ENCODE measurements at places on chromosomes 1 and 21. TPM values are rescaled to one million over a fixed set of nuclear protein-coding genes. Genes with fewer than 3 reads are reported as not detected.

DNA sequence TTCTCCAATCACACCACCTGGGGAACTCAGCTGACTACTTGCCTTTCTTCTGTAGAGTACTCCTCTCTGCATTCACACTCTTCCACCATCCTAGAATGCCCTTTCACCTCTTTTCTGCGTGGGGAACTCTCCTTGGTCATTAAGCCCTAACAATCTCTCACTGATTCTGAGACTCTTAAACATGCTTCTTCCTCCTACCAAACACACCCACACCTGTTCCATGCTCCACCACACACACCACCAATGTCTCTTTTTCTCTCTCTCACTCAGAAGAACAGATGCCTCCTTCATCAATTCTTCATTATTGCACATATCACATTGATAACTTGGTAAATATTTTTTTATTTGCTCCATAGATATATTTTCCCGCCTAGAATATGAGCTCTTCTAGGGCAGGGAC, 53.6 kb downstream of the WARS2 start:
- DNase-seq = no peak

- DNase-seq = no peak
These were observed 1.2 kb upstream of the H6PD start for GRCh38 chr1:9233241-9233941.

DNA sequence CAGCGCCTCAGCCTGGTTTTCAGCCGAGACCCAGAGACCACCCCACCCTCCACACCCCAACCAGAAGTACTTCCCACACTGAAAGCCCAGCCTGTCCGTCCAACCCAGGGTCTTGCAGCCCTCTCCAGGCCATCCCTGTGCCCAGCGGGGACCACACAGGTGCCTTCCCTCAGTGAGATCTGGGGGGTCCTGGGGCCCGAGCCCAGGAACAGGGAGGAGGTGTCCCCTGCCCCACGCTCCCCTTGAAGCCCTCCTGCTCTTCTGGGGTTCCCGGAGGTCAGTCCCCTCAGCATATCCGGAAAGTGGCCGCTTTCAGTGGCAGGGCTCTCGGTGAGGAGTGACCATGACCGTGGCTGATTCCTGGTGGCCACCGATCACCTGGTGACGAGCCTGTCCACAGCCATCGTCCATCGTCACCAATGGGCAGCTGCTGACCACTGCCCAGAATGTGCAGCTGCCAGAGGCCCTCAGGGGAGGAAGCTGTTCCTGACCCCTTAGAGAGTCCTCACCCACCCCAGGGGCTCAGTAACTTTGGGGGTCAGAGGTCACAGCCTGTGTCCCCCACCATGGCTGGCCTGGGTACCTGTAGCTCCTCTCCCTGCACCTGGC, 3.4 kb downstream of the TMEM240 start:
- no peak for DNase-seq

The NEXN gene
- total RNA-seq = 2.4 TPM

- no peak for DNase-seq
These were observed 25.5 kb upstream of the ITPKB start for GRCh38 chr1:226764533-226764932.

The CLDN14 gene
- total RNA-seq = not detected

The COA6 gene
- 103 TPM for total RNA-seq

The CASZ1 gene
- total RNA-seq = 0.17 TPM

DNA sequence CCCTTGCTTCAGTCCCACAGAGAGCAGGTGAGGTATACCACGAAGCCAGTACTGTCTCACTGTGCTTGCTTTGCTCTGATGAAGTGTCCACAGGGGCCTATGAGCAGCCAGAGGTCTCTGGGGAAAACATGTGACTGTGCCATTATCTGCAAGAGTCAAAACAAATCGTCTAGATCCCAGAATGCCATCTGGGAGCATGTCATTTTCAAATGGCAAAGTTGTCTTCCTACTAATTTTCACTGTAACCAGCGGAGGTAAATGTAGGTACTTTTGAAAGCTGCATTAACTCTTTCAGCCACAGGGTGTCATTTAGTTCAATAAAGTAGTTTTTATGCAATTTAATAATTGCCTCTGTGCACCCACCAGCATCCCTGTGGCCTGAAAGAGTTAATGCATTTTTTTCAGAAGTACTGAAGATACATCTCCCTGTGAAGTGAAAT, 173.6 kb upstream of the SGIP1 start:
- no peak for DNase-seq

- DNase-seq = no peak
These were observed 2.0 kb upstream of the TRNP1 start for GRCh38 chr1:26991310-26992116.

DNA sequence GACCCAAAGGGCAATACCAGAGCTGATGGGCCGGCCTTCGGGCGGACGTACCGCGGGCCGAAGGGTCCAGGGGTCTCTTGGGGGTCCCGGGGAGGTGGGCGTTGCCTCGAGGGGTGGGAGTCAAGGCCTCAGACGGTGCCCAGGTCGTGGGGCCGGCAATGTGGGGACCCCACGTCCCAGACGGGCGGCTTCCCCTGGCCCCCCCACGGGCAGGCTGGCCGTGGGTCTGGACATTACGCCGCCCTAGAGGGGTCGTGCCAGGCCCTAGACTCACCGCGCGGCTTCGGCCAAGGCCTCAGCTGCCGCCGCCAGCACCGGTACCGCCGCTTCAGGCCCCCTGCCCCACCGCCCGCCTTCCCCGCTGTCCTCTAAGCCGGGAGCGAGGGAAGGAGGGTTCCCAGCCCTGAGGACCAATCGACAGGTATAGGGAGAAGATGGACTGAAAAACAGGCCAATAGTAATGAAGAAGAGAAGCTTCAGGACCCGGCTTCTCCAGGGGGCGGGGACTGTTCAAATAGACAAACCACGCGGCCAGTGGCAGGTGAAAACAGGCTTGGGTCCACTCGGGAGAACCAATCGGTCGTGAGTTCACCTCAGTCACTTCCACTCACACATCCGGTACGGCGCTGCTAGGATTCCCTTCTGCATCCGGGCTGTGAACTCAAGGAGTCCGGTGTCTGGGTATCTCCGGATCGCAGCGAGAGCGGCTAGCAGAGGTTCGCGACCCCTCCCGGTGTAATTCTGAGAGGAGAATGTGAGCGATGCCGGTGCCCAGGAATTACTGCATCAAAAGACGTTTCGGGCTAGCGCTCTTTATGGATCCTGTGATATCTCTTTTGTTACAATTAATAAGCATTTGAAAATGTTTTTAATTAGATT, at the start of gene MTOR:
TSS of gene MTOR (minus strand) at position 381 of the 879 bp plus-strand sequence. CDS start 3,142 bp downstream, outside the sequence.
- peak; percentile 99 for DNase-seq

DNA sequence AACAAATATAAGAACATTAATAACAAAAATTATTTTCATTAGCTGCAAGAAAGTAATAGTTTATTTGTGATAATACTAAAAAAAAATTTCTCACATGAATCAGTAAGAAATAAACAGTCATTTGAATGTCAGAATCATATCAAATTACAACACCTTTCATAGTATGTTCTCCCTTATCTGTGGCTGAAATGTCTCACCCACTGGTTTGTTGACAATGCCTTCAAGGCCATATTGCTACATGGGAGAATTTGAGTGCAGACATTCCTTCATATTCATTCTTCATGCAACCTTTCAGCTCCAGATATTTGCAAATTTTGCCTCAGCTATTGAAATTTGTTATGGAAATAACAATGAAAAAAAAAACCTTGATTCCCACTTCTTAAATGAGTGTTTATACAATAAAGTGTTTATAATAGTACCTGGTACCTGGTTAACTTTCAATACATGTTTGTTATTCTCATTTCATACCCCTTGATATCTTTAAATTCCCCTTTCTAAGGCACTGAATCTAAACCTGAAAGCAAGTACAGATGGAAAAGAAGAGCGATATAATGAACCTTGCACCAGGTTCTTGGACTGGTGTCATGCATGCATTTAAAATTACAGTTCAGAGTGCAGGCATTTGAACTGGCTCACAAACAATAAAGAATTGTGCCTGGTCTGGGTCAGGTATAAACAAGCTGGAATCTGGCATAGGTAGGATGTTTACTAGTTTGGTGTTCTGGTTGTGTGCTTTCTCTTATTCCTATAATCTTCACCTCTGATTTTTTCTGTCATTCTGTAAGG, 242.2 kb upstream of the ADGRL2 start:
- DNase-seq = no peak

DNA sequence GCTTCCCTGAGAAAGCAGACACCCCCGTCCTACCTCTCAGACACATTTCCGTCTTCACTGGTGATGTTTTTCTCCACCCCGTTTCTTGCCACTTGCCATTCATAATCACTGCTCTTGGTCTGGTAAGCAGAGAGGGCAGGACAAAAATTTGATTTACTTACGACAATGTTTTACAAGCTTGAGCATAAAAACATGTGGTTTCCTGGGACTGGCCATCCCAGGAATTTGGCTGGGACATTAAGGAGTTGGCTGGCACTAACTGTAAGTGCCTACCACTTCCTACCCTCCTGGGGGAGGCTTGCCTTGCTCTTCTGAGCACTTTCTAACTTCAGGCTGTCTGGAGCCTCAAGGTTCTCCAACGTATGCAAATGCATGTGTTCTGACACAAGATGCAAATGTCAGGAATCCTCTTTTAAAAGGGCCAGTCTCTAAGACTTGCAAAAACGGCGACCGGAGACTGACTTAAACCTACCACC, 24.2 kb downstream of the ZBTB18 start:
- peak; percentile 74 for DNase-seq

GRCh38 chr21:44658913-44659595, 1.3 kb downstream of the KRTAP12-3 start:
- DNase-seq = peak; percentile 29

DNA sequence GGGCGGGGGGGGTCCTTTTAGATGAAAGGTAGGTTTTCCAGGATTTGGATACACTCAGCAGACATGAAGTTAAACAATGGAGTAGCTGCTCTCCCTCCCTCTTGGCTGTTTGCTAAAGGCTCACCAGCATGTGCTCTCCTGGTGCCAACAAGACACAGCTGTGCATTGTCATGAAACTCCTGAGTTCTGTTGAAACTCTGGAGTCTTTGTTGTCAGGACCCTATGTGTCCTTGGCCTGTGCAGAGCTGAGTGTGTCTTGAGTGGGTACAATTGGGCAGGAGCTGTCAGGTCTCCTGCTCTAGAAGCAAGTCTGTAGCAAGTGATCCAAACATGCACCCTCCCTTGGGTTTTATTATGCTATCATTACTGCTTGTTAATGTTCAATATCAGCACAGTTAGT, 12.7 kb downstream of the TBX19 start:
- DNase-seq = no peak

DNA sequence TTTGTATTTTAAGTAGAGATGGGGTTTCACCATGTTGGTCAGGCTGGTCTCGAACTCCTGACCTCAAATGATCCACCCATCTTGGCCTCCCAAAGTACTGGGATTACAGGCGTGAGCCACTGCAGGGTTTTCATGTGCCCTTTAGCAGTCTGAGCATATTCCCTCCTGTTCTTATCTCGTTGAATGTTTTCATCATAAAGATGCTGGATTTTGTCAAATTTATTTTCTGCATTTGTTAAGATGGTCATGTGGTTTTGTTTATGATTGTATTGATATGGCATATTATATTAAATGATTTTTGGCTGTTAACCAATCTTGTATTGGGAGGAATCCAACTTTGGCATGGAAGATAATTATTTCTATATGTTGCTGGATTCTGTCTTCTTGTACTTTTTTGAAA, 8.8 kb downstream of the JMJD4 start:
- DNase-seq = no peak

The SFPQ gene
- total RNA-seq = 134 TPM

The HSD11B1 gene
- not detected for total RNA-seq

GRCh38 chr1:161176468-161177111, 717 bp downstream of the B4GALT3 start:
- DNase-seq = no peak

DNA sequence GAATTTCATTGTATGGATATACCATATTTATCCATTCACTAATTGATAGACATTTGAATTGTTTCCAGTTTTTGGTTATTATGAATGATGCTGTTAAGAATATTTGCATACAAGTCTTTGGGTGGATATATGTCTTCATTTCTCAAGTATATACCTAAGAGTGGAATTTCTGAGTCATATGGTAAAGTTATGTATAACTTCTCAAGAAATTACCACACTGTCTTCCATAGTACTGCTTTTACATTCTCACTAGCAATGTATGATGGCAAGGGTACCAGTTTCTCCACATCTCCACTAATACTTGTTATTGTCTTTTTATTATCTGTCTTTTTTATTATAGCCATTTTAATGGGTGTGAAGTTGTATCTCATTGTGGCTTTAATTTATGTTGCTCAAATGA, 74.6 kb upstream of the TENT5C start:
- DNase-seq = no peak

DNA sequence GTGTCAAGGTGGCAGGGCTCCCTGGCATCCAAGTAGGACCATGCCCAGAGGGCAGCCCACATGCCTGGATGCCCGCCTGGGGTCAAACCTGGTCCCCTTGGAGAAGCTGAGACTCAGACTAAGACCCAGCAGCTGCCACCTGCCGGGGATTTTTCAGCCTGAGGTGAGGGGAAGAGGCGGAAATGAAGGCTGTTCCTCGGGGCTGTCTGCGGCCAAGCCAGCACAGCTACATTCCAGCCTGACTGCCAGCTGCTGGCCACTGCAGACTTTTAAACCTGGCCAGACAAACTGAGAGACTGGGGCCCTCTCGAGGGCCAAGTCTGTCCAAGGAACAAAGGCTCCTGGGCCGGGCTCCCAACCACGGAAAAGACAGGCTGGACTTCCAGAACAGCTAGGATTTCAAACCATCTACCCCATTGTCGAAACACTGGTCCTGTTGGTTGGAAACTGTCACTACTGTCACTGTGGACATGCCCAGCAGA, 21.9 kb upstream of the PLEKHG5 start:
- no peak for DNase-seq

The CFAP45 gene
- total RNA-seq = 0.21 TPM

DNA sequence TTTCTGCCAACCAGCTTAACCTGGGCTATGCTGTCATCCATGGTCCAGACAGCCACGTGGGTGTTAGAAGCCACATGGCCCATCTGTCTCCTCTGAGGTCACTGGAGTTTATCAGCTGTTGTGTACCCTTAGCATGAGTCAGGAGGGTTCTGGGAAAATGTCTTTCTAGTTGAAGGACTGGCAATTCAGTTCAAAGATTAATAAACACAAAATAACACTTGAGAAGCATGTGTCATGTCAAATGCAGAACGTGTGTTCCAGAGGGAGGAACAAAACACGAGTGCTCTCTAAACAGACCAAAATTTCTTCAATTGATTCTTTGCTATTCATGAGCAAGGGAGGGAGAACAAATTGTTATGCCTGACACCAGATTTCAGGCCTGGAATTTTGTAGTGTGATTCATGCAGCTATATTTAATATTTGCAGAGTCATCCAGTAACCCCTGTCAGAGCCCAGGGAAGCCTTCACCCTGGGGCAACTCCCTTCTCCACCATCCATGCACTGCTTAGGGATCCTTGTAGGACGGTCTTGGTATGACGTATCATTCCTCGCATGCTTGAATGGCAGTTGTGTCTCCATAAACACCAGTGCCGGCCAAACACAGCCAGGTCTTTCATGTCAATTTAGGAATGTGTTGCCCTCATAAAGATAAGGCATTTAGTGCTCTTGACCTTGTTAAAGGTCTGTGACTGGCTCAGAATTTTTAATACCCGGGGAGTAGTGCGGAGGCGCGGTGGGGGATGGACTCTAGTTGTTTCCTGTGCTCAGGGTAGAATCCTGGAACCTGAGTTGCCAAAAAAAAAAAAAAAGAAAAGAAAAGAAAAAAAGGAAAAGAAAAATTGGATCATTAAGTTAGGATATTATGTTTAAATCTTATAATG, 27.7 kb upstream of the DYRK1A start:
- peak; percentile 91 for DNase-seq

- no peak for DNase-seq
These were observed 16.5 kb downstream of the ADAM30 start for GRCh38 chr1:119879510-119880434.

All from H4 (cell line).